DMS79 treated with DMSO at 0.1 percent for 48 hours (cell line): ENCODE measurements at places on chromosomes 13 and 19.

- no peak for DNase-seq
Measured at GRCh38 chr19:39193803-39194202, 3.0 kb upstream of the NCCRP1 start.

DNA sequence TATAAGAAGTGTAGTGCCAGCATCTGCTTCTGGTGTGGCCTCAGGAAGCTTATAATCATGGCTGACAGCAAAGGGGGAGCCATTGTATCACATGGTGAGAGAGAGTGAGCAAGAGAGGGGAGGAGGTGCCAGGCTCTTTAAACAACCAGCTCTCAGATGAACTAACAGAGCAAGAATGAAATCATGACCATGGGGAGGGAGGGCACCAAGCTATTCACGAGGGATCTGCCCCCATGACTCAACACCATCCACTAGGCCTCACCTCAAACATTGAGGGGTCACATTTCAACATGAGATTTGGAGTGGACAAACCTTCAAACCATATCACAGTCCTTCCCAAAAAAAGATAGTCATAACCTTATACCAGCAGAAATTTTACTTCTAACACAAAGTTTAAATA lies 174.0 kb downstream of the GPC5 start:
- no peak for DNase-seq

DNA sequence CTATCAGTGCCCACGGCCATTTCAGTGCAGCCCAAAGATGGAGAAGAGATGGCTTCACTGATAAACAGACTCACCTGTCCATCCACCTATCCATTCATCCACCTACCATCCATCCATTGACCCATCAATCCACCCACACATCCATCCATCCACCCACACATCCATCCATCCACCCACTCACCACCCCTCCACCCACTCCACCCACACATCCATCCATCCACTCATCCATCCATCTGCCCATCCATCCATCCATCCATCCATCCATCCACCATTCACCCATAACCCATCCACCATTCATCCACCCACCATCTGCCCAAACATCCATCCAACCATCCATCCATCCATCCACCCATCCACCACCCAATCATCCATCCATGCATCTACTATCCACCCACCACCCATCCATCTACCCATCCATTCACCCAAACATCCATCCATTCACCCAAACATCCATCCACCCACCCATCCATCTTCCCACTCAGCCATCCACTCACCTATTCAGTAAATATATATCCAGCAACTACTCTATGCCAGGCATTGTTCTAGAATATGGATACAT lies 31.6 kb upstream of the ZNRF4 start:
- no peak for DNase-seq

DNA sequence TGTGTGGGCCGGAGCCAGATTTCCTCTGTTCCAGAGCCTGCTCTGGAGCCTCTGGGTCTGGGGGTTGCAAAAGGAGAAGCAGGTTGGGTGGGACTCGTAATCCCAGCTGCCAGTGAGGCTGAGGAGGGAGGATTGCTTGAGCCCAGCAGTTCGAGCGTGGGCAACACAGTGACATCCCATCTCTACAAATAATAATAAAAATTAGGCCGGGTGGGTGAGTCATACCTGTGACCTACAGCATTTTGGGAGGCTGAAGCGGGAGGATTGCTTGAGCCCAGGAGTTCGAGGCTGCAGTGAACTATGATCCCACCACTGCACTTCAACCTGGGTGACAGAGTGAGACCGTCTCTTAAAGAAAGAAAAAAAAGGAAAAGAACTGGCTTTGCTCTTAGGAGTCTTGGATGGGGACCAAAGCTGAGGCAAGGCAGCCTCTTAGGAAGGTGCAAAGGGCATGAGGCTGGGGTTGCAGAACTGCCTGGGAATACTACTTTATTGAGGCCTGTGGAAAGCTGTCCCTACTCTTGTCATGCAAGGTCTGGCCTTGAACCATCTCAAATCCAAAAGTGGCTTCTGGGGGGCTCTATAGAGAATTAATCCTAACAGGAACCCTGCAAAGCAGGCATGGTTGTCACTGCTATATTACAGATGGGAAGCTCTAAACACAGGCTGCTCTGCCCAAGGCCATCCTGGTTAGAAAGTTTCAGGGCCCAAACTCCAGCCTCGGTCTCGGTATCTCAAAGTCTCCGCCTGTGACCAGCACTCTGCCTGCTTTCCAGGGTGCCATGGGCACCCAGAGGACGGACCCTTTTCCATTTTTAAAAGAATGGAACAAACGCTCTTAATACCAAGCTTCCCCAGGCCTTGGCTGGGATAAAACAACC lies 880 bp upstream of the C19orf12 start:
- no peak for DNase-seq

- no peak for DNase-seq
Measured at GRCh38 chr13:109939180-109939579, 152.8 kb upstream of the IRS2 start.

GRCh38 chr19:51466723-51467122 lies 8.5 kb upstream of the SIGLEC8 start:
- DNase-seq = no peak

DNA sequence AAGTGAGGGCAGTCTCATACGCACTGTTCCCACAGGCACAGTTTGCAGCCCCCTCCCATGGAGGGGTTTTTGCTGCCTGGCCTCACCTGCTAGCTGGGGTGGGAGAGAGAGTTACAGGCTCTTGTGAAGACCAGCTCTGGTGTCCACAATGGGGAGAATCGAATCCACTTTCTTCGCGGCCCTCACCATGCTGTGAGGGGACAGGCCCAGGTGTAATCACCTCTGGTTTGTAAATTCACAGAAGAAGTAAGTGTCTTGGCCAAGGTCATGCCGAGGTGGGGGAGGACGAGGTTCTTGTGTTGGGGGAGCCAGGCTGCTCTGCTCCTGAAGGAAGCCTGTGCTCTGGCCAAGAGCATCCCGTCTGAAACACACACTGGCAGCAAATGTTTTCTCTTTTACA lies 39.5 kb downstream of the TEX29 start:
- DNase-seq = no peak

- no peak for DNase-seq
Measured at GRCh38 chr19:19338082-19338481, 17.5 kb downstream of the MAU2 start.

GRCh38 chr19:7471696-7472615 lies 16.9 kb downstream of the PEX11G start:
- DNase-seq = no peak

- DNase-seq = no peak
Measured at GRCh38 chr19:47499863-47500830, 14.7 kb downstream of the NAPA start.

GRCh38 chr13:57878291-57878690 lies 246.7 kb downstream of the PCDH17 start:
- DNase-seq = no peak

DNA sequence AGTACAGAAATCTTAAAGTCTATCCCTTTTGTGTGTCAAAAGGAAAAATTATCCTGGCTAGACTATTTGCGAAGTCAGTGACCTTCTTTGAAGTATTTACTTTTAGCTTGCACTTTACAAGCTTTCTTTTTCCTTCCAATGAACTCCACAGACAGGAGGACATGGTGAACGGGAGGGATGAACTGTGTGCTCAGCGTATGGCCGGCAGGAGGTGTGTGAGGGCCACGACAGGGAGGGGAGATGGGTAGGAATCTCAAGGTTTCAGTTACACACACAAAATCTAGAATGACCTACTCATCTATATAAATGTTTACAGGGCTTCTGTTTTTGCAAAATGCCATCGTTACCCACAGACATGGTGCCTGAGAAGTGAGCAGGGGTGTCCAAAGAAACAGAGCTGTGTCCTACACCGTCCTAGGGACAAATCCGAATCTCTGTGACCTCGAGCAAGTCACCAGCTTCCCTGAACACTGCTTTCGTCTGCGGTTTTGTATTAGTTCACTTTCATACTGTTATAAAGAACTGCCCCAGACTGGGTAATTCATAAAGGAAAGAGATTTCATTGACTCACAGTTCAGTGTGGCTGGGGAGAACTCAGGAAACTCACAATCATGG lies 537.2 kb downstream of the LIG4 start:
- DNase-seq = no peak

GRCh38 chr13:33251131-33251661 lies 34.4 kb downstream of the STARD13 start:
- DNase-seq = no peak

DNA sequence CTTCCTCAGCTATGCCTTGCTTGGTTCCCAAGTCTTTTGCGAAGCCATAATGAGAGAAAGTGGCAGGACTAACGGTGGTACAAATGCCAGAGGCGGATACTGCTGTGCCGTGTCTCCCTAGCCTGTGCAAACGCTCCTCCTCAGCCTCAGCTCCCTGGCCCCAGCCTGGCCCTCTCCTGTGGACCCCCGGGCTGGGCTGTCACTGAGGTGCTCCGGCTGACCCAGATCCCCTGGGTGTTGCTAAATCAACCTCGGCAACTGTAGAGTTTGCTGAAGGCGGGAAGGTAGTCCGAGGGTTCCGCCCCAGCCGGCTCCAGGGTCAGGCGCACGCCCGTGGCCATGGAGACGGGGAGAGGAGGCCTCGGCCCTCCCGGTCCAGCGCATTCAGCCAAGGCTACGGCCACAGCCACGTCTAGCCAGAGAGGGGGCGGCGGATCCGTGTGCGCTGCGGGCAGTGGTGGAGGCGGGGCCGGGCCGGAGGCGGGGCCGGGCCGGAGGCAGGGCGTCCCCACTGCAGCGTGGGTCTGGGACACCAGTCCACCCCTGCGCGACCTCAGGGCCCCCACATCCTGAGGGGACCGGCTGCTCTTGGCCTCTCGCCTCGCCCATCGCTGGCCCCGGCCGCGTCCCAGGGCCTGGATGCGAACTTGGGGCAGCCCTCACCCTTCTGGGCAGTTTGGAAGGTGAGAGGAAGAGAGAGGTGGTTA lies 16.4 kb upstream of the ZNF492 start:
- no peak for DNase-seq

GRCh38 chr13:95444006-95444730 lies 108.4 kb upstream of the CLDN10 start:
- no peak for DNase-seq

GRCh38 chr19:1284293-1284978 lies 1.2 kb upstream of the EFNA2 start:
- DNase-seq = no peak

DNA sequence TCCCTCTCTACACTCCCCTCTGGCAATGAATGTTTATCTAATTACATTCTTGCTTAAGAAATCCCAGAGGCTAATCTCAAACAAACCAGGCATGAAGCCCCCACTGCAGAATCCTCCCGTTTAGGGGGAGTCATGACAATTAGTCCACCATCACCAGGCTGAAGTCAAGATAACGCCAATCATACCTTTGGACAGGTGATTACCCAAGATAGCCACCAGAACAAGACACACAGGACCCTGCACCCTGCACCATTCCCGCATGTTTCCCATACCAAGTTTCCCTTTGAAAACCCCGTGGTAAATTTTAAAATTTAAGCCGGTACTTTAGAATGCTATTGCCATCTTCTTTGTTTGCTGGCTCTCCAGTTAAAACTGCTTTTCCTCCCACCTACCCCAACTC lies 64.8 kb upstream of the XPO4 start:
- DNase-seq = no peak

GRCh38 chr19:12064590-12065538 lies at the start of gene ZNF844:
TSS of gene ZNF844 (plus strand) at chr19:12064731. CDS start at chr19:12064874, 143 bp downstream.
- peak; percentile 79 for DNase-seq

DNA sequence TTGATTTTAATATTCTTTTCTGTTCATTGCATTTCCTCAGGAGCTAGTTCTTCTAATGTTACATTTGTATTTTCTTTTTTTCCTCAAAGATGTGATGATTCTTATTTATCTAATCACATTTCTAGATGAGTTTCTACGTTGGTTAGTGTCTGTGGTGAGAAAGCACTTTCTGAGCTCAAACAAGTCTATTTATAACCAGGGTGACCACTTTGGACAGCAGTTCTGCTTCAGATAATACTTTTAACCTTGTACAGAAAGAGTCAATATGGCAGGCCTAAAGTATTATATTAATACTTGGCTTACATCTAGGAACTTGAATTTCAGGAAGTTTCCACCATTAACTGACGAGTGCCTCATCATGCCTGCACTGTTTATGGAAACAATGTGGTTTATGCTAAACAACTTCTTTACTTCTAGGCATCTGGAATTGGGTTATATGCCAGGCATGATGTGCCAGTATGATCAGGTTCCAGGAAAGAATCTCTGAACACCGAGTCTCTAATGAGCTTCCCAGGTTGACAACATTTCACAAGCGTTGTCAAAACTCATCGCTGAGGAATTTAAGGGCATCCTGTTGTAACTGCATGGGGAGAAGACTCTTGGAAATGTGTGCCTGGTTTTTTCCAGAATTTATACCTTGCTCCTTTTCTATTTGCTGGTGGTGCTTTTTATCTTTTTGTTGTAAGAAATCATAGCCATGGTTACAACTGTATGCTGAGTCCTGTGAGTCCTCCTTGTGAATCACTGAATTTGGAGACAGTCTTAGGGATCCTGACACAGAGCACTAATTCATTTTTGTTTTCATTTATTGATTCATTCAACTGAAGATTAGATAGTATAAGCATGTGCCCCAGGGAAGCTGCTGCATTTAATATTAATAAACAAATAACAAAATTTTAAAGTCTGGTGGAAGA lies 344.4 kb upstream of the PCDH9 start:
- DNase-seq = no peak

DNA sequence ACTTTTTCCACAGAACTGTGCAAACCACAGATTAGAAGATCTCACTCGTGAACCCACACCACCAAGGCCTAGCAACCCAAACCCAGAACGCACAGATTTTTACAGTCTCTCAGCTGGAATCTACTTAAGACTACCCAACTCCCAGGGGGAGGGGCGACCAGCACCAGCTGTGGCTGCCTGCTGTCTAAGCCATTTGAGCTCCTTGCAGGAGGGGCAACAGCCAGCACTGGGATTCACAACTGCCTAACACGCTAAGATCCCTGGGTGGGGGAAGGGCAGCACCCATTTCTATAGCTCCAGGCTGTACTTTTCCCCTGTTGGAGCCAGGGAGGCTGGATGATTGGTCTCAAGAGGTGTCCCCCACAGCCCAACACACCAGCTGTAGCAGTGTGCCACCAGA lies 368.8 kb downstream of the SUCLA2 start:
- DNase-seq = no peak

GRCh38 chr13:51091839-51092238 lies 19.2 kb downstream of the C13orf42 start:
- DNase-seq = no peak
